CD4-positive, alpha-beta T cell treated with Interleukin-4 for 4 hours (primary cell): ENCODE measurements at places on chromosomes 12 and 14.

DNA sequence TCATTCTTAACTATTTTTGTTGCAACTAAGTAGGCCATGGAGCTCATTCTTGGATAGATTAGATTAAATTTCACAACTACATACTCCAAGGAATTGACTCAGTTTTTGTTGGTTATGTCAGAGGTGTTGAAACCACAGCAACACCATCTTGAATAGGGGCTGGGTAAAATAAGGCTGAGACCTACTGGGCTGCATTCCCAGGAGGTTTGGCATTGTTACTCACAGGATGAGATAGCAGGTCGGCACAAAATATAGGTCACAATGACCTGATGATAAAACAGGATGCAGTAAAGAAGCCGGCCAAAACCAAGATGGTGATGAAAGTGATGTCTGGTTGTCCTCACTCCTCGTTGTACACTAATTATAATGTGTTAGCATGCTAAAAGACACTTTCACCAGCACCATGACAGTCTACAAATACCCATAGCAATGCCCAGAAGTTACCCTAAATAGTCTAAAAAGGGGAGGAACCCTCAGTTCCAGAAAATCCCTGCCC lies 20.9 kb downstream of the DMAC2L start:
- no peak for DNase-seq

GRCh38 chr14:102900631-102901571 lies 21.6 kb upstream of the AMN start:
- DNase-seq = peak; percentile 5

DNA sequence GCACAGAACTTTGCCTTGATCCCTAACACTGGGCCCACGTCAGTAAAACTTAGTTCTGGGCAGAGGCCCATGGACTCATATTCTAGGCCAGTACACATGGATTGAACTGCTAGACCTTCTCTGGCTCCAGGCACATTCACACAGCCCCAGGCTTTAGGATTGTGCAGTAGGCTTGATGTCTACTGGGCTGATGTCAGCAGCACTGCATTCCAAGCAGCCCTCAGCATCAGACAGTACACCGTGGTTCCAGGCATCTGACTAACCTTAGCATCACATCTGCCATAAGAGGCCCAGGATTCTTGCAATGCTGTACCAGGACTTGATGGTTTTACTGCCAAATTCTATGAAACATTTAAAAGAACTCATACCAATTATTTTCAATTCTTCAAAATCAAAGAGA lies 301.9 kb downstream of the CCER1 start:
- DNase-seq = no peak

- no peak for DNase-seq
Measured at GRCh38 chr14:64849940-64850339, 29.8 kb downstream of the SPTB start.

DNA sequence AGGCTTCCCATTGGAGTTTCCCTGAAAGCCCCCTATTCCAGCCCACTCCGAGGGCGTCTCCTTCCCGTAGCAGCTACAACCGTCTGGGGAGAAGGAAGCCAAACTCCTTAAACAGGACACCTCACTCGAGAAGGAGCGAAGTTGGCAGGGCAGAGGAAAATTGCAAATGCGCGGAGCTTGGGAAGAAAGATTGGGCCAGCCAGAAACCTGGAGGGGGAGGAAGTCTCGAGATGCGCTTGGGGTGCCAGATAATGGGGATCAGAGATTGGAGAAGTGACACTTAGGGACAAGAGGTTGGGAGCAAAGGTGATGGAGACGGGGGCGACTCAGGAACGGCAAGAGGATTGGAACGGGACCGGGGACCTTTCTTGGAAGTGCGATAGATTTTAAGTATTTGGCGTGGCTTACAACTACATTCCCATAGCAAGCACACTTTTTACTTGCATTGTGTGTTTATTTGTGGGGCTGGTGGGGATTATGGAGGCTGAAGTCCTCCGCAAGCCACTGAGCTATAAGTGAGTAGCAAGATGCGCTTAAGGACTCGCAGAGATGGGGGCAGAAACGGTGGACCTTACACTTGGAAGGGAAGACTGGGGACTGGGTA lies 926 bp downstream of the HRK start:
- no peak for DNase-seq

- DNase-seq = no peak
Measured at GRCh38 chr12:39442831-39443080, 164 bp downstream of the KIF21A start.

DNA sequence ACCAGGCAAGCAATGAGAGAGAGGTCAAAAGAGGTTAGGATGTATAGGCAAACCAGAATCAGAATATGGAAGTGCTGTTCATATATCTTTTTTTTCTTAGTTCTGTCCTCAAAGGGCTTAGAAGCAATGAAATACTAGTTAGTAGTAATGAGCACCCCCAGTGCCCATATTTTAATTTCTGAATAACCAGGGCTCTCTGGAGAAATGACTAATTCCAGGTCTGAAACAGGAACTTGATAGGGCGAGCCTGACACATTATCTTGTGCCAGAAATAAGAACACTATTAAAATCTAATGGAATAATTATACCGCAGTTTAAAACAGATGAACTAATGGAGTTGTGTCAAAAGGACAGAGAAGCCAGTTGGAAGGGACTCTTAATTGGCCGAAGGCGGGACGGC lies 30.9 kb downstream of the BICDL1 start:
- no peak for DNase-seq

- DNase-seq = no peak
Measured at GRCh38 chr14:71362920-71363584, 455.8 kb downstream of the PCNX1 start.

DNA sequence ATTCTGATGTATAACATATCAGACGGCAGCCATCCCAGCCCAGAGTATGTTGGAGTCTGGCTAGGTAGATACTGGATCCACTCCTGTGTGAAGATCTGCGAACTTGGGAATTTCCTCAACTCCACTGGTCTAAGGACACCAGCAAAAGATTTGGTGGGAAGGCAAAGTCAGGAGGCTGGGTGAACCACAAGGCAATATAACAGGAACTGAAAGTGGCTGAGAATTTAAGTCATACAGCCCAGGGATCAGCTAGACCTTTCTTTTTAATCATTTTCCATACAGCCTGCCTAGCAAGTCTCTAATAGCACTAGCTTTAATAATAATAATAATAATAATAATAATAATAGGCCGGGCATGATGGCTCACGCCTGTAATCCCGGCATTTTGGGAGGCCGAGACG lies 34.8 kb downstream of the BRAP start:
- no peak for DNase-seq

GRCh38 chr12:17076028-17076744 lies 470.2 kb upstream of the LMO3 start:
- no peak for DNase-seq

GRCh38 chr14:85542623-85543022 lies 12.7 kb downstream of the FLRT2 start:
- DNase-seq = no peak

DNA sequence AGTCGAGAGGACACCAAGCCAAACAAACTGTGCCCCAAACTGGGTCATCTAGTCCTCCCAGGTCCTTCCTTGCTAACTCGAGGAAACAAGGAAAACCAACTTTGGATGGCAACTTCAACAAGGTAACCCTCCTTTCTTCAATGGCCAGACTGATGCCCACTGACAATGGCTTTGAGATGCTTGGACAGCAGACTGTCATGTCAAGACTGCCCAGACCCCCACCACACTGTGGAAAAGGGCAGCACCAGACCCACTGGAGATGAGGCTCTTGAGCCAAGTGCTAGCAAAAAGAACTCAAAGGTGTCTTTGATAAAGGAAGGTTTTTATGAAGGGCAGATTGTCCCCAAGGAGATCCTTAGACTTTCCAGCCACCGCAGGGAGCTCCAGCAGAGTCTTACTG lies 9.0 kb upstream of the CDH24 start:
- no peak for DNase-seq

GRCh38 chr12:76998908-76999556 lies 66.3 kb downstream of the E2F7 start:
- DNase-seq = no peak

- DNase-seq = no peak
Measured at GRCh38 chr12:47095446-47096236, 15.9 kb upstream of the AMIGO2 start.

- no peak for DNase-seq
Measured at GRCh38 chr12:3127832-3128231, 50.7 kb downstream of the TSPAN9 start.

- DNase-seq = no peak
Measured at GRCh38 chr14:100989924-100990323, 86.4 kb upstream of the RTL1 start.

GRCh38 chr14:105493921-105494605 lies 3.0 kb downstream of the TEDC1 start:
- DNase-seq = peak; percentile 6

- no peak for DNase-seq
Measured at GRCh38 chr14:104398656-104399055, 180.9 kb upstream of the C14orf180 start.

DNA sequence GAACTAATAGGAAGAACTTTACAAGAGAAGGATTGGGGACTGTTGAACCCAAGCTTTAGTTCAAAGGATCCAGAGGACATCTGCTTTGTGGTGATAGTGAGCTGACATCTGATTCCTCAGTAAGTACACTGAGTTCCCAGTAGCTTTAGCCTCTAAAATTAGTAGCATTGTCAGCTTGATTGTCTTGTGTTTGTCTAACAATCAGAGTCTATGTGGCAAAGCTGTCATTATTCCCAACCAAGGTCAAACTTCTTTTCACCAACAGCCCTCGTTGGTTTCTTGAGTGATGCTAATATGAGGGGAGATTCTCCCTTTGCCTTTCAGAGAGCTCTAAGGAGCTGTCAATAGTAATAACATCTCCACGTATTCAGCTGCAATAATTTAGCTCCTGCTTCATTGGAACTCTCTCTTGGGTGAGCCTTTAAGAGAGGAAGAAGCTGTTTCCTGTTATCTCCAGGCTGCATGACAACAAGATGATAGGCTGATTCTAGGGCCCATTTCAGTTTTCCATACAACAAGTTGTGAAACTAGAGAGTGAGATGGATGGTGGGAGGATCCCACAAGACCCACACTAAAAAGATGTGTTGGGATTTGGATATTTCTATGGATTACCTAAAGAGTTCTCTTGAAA lies 46.7 kb downstream of the TGFB3 start:
- DNase-seq = no peak

DNA sequence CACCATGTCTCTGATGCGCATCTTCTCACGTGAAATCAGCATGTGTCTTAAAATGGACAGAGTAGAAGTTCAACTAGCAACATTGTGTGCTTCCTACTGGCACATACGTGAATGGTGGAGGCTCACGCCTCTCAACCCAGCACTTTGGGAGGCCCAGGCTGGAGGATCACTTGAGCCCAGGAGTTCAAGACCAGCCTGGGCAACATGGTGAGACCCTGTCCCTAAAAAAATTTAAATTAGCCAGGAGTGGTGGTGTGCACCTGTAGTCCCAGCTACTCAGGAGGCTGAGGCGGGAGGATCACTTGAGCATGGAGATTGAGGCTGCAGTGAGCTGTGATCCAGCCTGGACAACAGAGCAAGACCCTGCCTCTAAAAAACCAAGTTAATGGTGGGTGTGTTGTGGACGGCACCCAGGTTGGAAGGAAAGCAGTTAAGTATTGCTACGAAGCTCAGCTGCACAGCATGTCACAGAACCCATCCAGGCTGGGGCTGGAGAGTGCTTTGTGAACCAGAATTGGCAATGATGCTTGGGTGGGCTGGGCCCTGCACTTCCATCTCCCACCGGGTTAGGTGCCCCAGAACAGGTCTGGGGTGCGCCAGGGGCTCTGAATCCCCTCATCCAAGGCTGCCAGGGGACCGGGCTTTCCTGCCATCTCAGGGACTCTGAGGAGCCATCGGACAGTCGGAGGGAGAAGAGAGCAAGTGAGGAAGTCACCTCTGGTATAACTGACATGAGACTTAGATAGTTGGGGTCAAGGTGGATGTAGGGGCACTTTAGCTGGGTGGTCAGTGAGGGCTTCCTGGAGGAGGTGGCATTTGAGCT lies 33.0 kb upstream of the ULK1 start:
- DNase-seq = no peak

- no peak for DNase-seq
Measured at GRCh38 chr12:106487664-106488063, 95.1 kb upstream of the RFX4 start.

DNA sequence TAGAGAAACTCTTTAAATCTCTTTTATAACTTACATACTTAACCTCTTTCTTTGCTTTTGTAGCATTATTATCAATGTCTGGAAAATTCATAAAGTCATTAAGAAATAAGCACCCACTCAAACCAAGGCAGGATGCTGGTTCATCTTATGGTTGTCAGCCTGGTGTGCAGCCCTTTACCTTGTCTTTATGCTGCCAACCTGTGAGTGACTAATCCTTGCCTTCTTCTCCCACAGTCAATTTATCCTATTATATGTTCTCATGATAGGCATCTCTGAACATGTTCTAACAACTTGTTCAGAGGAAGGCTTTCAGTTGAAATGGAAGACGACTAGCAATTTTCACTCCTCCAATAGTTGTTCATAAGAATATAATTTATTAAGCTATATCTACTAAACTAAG lies 186.9 kb upstream of the CAND1 start:
- DNase-seq = no peak

- DNase-seq = no peak
Measured at GRCh38 chr14:60488175-60488574, 2.3 kb upstream of the C14orf39 start.

- DNase-seq = peak; percentile 5
Measured at GRCh38 chr12:52119398-52120254, 40.1 kb downstream of the SMIM41 start.

DNA sequence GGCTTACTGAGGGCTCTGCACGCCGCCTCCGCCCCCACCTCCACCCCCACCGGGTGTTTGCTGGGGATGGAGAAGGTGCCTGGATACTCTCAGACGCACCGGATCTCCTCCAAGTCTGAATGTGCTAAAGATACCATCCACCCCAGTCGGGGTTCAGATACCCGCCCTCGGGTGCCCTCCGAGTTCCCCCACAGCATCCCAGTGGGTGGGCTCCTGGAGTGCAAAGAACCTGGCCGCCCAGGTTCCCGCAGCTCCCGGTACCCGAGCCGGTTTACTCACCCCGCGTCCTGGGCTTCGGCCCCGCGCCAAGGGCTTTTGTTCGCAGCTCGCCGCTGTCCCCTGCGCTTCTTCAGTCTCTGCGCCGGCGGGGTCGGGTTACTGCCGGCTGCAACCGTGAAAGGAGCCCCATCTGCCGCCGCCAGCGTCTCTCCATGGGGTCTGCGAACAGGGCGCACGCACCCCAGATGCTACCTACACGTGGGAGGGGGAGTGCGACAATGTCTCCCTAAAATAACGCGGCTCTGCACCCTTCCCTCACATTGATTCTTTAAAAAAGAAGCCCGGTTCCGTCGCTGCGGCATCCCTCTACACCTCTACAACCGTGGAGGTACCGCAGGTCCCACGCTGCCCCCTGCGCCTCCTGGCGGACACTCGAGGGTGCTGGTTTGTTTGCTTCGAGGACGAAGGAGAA lies at the start of gene CCDC177:
Gene CCDC177, minus strand, starts transcription at position 609 of the 691 bp plus-strand sequence. CDS start 1,249 bp downstream, outside the sequence.
- DNase-seq = peak; percentile 58

- peak; percentile 55 for DNase-seq
Measured at GRCh38 chr12:40152783-40153383, 47.0 kb upstream of the SLC2A13 start.

GRCh38 chr14:93086441-93087055 lies 29.2 kb downstream of the ITPK1 start:
- no peak for DNase-seq

DNA sequence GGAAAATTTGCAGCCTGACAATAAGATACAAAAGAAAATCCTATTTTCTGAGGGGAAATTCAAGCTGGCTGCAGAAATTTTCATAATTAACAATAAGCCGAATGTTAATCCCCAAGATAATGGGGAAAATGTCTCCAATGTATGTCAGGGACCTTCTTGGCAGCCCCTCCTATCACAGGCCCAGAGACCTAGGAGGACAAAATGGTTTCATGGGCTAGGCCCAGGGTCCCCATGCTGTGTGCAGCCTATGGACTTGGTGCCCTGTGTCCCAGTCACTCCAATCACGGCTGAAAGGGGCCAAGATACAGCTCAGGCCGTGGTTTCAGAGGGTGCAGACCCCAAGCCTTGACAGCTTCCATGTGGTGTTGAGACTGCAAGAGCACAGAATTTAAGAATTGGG lies 11.2 kb downstream of the C12orf50 start:
- no peak for DNase-seq
